ENCODE measurements at places on chromosomes 6 and 20.

GRCh38 chr20:23759306-23759940 lies 8.7 kb upstream of the CST1 start:
- no peak for DNase-seq

DNA sequence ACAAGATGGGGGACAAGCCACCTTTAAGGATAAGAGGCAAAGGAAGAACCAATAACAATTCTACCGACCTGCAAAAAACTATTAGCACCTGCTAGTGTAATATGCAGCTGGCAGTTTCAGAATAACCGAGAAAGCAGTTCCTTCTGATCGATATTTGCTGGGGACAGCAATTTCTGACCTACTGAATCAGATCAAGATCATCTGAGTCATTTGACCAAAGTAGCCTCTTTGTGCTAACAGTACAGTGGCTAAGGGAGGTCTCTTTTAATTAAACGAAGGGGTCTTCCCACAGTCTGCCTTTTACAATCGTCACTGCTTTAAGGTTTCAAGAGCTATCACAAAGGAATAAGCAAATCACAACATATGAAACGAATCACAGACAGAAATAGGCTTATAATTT lies 318.9 kb downstream of the BTBD9 start:
- DNase-seq, result no peak

GRCh38 chr6:97440590-97441176 lies 157.7 kb upstream of the MMS22L start:
- DNase-seq, result peak; percentile 53

- no peak for DNase-seq
Observed at GRCh38 chr6:17621003-17621402, 20.9 kb downstream of the FAM8A1 start.

- no peak for DNase-seq
Observed at GRCh38 chr6:157656437-157656997, 166.5 kb upstream of the SNX9 start.

DNA sequence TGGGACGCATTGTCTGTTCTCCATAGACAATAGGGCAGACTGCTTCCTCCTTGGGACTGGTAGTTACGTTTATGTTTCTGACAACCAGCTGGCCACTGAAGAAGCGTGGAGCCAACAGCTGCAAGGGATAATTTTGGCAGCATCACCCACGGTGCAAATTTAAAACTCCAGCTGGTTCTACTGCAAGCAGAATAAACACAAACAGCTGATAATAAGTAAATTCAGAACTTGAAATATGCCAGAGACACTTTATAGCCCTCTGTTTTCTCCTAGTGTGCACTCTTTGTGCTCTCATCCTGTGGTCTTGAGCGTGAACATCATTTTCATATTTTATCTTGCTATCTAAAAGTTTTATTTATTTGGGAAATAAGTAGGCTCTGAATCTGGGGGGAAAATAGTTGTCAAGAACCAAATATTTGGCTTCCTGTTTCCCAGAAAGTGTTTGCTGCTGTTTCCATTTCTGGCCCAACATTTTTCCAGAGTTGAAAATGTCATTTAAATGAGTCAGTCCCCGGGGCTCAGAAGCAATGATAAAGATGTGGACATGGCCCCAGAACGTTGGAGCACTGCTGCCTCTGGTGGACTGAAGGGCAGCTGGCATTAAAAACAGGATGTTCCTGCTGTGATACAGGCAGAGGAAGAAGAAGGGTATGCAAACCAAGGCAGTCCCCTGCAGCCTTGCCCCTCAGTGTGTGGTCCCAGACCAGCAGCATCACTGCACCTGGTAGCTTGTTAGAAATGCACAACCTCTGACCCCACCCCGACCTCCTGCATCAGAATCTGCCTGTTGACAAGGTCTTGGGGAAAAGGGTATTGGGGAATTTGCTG lies 12.5 kb upstream of the THBD start:
- peak; percentile 70 for DNase-seq

- no peak for DNase-seq
Observed at GRCh38 chr6:117298941-117299340, 33.6 kb downstream of the VGLL2 start.

DNA sequence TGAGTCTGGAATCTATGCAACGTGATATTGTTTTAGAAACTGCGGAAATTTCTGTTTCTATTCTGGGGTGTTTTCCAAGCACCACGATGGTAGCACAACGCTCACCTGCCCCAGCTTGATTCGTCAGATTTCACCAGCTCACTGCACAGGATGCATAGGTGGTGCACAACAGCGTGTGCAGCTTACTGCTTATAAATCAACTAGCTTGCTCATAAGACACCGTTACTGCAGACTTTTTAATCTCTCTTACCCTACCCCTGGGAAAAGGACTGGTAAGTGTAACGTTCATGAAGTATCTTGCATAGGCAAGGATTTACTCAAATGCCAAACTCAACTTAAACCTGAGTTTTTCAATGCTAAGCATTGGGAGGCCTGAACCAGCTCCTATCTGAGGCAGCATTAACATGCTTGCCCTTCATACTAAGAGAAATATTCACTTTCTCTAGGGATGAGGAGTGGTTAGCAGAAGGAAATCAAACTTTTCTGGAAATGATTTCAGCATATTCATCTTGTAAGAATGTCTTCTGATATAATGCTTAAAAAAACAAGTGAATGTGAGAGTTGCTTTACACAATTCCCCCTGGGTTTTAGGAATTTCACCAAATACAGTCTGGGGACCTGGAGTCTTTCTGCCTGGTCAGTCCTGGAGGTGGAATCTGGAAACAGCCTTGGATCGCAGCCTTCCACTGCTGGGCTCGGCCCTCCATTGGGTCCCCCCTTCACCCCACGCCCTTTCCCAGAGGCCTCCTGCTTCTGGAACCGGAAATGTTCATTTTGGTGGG lies 100.6 kb downstream of the DACT2 start:
- DNase-seq, result no peak

GRCh38 chr6:138428944-138429598 lies 25.0 kb downstream of the HEBP2 start:
- DNase-seq, result peak; percentile 20

DNA sequence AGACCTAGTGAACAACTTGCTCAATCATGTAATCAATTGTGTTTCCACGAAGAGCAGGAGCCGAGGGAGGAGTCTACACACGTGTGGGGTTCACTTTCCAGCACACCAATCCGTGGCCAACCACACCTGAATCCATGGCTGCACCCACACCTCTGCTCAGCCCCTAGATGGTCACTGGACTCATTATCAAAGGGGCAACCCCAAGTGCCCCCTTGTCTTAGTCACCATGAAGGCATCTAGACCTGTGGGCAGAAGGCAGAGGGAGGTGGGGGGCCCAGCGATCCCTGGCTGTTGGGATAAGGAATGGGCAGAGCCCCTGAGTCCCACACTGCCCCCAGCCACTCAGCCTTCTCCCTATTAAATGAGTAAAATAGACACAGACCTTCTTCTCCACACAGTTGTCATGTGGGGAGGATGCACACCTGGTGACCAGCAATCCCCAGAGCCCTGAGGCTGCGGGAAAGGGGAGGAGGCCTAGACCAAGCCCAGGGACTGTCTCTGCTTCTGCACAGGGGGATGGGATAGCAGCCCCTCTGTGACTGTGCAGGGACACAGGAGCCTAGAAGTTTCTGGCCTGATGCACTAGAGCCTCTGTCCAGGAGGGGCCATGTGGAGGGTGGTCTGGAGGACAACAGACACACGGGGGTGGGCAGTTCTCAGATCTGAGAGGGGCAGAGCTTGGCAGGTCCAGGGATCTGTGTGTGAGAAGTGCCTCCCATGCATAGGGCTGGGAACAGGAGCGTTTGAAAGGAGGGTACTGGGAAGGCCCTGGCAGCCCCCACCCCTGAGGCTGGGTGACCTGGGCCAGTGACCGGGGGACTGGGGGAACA lies 1.9 kb upstream of the RAET1L start:
- no peak for DNase-seq

- DNase-seq, result no peak
Observed at GRCh38 chr6:54481091-54481490, 172.8 kb downstream of the TINAG start.

GRCh38 chr6:33882154-33882553 lies 78.4 kb upstream of the MLN start:
- no peak for DNase-seq

- DNase-seq, result no peak
Observed at GRCh38 chr20:37938181-37938750, 35.3 kb downstream of the VSTM2L start.

GRCh38 chr6:90369651-90370050 lies 73.0 kb upstream of the BACH2 start:
- DNase-seq, result no peak

DNA sequence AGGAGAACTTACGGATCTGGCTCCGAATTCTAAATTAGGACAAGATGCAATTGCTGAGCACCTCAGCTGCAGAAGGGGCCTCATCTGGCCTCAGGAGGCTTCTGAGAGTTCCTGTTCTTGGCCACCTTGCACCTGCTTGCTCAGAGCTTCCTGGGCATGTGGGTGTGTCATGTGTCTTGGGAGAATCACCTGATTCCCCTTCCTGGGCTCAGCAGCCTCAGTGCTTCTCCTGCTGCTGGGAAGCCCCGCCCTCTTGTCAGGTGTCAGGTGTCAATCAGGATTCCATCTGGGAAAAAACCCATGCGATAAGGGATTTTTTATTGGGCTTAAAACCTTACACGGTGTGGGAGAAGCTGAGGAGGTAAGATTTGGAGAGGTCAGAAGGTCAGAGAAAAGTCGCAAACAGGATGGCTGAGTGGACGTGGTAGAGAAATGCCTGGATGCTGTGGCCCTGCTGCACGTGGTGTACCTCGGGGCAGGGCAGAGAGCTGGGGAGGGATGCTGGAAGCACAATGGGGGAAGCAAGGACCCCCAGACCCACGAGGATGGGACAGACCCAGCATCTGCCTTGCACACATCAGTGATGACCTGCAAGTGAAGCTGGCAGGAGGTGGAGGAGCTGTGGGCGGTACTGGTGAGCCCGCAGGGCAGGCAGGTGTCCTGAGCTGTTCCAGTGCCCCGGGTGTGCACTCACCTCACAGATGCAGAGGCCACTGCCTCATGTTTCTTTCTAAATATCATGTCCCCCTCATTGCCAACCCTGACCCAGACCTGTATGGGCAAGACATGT lies 170.8 kb downstream of the CDH4 start:
- no peak for DNase-seq

DNA sequence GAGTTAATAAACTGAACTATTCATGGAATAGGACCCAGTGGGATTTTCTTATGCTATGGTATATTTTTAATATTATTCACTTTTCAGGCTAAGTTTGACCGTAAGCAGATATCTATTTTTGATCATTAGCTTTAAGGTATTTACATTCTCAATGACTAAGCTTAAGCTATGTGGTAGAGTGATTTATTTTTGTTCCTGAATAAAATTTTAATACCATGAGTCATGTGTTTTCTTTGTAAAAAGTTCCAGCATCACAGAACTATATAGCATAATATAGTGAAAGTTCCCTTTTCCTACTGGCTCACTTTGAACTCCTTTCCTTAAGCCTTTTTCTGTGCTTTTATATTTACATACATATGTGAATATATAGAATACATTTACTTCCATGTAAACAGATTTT lies 75.8 kb downstream of the BCKDHB start:
- DNase-seq, result no peak

DNA sequence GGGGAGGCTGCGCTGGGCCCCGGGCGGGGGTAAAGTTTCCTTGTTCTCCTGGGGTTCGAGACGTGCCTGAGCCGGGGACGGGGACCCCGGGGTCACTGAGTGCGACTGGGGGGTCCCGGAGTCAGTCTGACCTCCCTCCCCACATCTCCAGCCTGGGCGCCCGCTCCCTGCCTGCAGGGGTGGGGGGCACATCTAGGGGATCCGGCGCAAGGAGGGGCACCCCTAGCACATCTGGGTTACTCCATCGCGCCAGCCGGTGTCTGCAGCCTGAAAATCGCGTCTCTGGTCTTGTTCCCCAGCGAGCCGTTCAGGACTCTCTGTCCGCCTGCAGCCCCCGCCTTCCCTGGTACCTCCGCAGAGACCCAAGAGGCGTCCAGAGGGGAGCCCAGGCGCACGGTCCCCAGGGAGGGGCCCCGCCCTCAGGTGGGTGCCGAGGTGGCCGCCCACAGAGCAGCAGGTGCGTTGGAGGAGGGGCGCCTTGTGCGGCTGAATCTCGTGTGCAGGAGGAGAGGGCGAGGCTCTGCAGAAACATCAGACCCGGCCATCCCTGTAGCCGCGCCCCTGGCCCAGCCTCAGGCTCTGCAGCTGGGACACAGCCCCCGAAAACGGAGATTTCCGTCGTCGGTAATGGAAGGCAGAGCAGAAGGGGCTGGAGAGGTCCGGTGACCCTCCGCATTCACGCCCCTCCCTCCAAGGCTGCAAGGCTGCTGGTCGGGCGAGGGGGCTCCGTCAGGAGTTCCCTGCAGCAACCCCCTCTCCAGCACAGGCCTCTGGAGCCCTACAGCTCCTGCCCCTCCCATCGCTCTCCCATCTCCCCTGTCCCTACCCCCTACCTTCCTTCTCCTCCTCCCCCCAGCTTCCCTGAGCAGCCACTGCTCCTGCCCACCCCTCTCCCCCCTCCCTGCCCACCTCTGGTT lies 628 bp upstream of the CHRNA4 start:
- no peak for DNase-seq

DNA sequence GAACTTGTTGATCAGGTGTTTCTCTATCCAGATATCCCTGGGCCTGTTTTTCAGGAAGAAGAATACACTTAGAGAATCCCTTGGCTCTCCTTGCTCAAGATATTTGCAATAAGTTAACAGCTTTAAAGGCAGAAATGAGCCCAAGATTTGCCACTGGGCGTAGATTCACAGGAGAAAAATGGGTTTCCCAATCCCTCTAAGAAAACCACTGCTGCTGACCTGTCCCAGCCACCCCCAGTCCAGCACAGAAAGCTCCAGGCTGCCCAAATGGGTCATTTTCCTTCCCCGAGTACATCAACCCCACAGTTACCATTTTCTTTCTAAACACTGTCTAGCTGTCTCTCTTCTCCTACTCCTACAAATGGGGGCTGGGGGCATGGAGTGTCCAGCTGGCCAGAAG lies 67.3 kb downstream of the ANKRD60 start:
- no peak for DNase-seq

- no peak for DNase-seq
Observed at GRCh38 chr20:17875106-17875980, 93.3 kb downstream of the SNX5 start.

DNA sequence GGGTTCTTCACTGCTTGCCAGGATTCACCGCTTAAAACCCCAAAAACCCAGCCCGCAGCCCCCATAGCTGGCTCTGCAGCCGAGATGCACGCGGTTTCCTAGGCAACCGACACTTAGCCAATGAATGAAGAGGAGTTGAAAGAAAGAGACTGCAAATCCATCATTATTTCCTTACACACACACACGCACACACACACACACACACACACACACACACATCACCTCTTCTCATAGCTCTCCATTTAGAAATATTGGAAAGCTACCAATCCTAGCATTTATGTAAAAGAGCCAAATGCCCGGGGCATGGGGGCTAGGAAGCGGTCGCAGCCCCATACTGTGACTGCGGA lies 3.4 kb upstream of the TUBB2B start:
- peak; percentile 90 for DNase-seq

- no peak for DNase-seq
Observed at GRCh38 chr6:137214931-137215330, 4.3 kb downstream of the IFNGR1 start.

- DNase-seq, result no peak
Observed at GRCh38 chr6:106927531-106928398, 46.8 kb downstream of the CD24 start.
